ENCODE measurements at places on chromosomes 4 and X.

DNA sequence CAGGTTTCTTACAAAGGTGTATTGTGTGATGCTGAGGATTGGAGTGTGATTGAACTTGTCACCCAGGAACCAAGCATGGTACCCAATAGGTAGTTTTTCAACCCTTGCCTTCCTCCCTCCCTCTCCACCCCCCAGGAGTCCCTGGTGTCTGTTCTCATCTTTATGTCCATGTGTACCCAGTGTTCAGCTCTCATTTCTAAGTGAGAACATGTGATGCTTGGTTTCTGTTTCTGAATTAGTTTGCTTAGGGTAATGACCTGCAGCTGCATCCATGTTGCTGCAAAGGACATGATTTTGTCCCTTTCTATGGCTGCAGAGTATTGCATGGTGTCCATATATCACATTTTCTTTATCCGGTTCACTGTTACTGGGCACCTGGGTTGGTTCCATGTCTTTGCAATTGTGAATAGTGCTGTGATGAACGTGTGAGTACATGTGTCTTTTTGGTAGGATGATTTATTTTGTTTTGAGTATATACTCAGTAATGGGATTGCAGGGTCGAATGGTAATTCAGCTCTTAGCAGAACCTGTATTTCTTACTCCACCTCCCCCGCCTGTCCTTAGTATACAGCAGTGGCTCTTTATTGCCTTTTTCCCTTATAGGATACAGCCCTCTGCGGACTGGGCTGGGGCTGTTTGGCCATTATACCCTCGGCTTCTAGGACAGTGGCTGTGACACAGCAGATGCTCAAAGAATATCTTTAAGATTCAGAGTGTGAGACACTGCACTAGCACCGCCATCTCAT is 145.4 kb downstream of the PTTG2 start:
- DNase-seq, result no peak

GRCh38 chr4:56511098-56511497 is 5.5 kb downstream of the ARL9 start:
- no peak for DNase-seq

DNA sequence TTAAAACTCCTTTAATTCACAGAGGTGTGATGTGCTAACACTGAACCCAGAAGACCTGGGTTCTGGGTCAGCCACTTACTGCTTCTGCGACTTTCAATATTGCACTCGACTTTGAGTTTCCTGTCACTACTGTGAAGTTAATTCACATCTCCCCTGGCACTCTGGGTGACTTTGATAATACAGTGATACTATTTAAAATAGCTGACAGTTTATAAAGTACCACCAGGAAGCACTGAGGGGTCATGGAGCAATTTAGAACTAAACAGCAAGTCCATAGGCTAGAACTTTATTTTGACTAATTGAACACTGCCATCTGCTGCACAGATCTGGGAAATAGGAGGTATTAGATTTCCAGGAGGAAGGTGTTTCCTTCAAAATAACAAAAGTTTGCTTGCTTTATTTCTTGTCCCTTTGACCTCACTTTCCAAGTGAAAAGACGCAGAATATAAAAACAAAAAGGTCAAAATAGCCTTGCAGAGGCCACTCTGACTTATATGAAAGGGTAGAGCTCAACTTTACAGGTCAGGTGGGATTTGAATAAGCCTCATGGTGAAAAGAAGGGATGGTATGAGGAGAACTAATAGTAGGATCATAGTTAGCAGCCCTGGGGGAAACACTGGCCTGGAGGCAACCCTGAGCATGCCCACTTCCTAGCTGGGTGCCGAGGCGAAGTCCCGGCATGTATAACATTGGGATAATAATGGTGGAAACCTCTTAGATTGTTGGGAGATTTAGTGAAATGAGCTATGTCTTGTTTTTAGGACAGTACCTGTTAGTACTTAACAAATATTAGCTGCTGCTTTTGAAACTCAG is 53.4 kb downstream of the ZNF518B start:
- peak; percentile 20 for DNase-seq

- DNase-seq, result no peak
These were observed 431.3 kb downstream of the KCNIP4 start for GRCh38 chr4:21517126-21517859.

DNA sequence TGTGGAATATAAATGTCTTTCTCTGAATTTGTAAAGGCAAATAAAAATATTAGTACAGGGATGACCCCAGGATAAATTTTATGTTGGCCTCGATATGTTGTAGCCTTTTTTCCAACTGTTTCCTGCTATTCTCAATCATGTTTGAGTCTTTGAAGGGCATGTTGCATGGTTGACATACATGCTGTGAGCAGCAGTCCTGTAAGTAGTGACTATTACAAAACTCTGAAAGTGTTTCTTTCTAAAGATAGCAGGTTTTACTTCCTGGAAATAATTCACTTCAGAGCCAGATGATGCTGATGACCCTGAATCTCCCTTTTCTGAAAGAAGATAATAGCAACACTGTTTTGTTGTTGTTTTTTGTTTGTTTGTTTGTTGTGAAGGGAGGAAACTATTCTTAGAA is 393.0 kb upstream of the GNPDA2 start:
- no peak for DNase-seq

DNA sequence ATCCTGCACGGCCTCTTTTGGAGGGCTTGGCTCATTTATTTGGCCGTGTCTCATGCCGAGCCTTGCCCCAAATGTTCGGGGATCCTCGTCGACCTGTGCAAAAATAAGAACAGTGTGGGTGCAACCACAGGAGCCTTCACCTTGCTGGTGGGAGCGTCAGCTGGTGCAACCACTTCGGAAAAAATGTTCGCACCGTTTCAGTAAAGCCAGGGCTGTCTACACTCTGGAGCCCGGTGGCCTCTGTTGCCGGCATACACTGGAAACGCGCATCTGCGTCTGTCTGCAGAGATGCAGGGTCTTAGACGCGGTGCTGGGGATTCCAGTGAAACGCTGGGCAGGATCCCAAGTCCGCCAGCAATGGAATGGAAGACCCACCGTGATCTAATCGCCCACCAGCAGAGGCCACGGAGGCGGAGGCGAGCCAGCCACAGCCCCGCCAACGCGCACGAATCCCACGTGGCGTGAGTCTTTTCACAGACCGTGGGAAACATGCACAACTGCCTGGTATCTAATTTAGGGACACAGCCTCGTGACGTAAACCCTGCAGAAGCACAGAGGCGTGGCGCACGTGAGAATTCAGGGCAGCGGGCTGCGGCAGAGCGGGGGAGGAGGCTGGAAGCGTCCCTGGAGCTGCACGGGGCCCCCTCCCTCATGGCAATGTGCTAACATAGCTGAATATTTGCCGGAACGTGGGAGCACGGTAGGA is 13.8 kb upstream of the MXD4 start:
- DNase-seq, result no peak

GRCh38 chr4:151792995-151793394 is 32.2 kb upstream of the GATB start:
- DNase-seq, result no peak

- DNase-seq, result no peak
These were observed 21.4 kb downstream of the DHRSX start for GRCh38 chrX:2479420-2479780.

DNA sequence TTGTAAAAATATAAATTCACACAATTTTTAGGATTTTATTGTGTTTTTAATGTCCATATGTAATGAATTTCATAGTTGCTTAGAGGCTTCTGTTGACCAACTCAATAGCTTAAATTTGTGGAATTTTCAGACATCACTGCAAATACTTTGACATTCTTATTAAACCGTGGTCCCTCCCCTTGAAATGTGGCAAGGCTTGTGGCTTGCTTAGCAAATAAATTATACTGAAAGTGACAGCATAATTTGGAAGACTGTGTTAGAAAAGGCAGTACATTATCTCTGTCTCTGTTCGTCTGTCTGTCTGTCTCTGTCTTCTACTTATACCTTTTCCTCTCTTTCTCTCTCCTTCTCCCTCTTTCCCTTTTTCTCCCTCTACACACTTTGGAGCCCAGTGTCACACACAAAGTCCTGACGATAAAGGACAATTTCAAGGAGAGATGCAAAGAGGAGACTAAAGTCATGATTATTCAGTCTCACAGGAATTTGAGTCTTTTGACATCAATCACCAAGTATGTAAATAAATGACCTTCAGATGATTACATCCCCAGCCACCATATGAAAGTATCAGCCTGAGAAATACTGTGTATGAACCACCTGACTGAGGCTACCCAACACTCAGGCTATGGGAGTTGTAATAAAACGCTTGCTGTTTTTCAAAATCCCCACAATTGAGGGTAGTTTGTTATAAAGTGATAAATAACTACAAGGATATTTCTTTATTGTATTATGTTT is 21.0 kb upstream of the UGT2B7 start:
- no peak for DNase-seq

- DNase-seq, result no peak
These were observed 252.8 kb upstream of the SLC7A11 start for GRCh38 chr4:138494931-138495330.

- no peak for DNase-seq
These were observed 14.6 kb downstream of the RAB9B start for GRCh38 chrX:103817502-103817901.

DNA sequence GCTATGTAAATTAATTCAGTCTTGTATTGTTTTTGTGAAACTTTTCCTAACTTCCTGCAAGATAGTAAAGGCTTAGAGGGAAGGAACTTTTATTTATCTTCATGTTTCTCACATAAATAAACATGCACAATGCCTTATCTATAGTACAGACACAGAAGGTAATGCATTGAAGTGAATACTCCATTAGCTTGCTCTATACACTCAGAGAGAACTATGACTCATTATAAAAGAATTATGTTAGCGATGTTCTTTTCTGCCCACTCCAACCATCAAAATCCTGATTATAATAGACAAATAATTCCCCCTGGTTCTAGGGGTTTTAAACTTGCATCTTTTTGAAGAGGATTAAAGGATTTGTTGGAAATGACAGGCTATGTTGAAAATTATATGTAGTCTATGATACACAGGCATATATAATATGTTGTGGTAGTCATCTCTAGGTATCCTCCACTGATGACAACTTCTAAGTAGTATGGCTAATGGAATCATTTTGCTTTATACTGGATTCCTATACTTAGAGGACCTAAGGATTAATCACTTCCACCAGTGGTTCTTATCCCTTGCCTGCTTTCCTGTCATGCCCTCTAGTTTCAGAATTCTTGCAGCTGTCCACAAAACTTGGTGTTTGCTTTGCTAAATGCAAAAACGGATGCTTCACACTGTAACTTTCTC is 115.7 kb downstream of the NDST4 start:
- DNase-seq, result no peak

- no peak for DNase-seq
These were observed 129.5 kb downstream of the PABPC4L start for GRCh38 chr4:134072137-134072536.

DNA sequence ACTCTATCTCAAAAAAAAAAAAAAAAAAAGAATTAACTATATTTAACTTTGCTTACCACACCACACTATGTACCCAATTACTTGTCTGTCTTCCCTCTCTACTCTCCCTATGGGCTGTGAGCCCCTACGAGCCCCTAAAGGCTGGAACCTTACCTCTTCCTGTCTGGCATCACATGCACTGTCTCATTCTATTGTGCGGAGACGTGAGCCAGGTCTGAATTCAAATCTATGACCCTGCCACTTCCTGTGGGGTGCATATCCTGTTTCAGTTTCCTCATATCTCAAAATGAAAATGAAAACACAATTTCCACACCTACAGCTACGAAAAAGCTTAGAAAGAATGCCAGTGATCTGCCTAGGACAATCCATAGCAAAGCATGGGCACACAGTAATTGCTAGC is 42.9 kb upstream of the HS3ST1 start:
- DNase-seq, result peak; percentile 17

DNA sequence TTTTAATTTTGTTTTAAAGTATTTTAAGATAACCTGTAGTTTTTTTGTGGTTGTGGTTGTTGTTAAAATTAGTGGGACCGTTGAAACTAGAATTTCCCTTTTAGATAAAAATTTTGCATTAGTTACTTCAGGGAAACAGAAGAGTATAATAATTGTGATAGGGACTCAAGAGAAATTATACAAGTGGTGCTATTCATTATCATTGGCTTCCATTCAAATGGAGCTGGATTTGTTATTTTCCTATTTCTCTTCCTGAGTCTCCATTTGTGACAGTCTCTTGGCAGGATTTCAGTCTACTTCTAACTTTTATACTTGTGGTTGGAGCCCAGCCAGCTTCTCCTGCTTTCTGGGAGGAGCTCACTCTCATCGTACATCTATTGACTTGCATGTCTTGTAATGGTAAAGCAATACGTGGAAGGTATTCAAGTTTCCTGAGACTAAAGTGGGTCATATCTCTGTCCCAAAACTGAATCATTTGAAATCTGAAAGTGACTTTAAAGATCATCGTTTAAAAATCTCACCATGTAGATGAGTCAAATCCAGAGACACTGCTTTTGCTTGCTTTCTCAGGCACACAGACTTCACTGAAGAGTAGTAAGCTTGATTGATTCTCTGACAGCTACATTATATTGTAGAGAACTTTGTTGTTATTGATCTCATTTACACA is 155.8 kb downstream of the RPA4 start:
- DNase-seq, result no peak

- no peak for DNase-seq
These were observed 3.1 kb upstream of the FGFR3 start for GRCh38 chr4:1790005-1790404.
